ENCODE measurements at places on chromosomes 5 and 9.

DNA sequence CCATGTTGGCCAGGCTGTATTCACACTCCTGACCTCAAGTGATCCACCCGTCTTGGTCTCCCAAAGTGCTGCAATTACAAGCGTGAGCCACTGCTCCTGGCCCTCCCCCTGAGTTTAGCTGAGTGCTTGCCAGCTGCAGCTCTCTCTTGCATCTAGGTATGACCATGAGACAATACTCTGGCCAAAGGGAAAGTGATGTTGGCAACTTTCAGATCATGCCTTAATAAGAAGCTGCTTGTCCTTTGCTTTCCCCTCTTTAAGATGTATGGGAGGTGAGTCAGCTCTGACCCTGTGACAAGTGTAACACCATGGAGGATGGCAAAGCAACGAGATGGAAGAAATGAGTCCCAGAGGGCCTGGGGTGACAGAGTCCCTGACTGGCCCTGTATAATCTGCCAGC is 18.7 kb upstream of the DCAF12 start:
- DNase-seq: no peak

- DNase-seq: no peak
Measured at GRCh38 chr5:128436749-128437188, 101.3 kb downstream of the FBN2 start.

- DNase-seq: no peak
Measured at GRCh38 chr5:159463590-159464321, 133.5 kb upstream of the IL12B start.

GRCh38 chr5:41956943-41957342 is 31.9 kb downstream of the FBXO4 start:
- no peak for DNase-seq

GRCh38 chr5:143402553-143403333 is 743 bp downstream of the NR3C1 start:
- DNase-seq: no peak

DNA sequence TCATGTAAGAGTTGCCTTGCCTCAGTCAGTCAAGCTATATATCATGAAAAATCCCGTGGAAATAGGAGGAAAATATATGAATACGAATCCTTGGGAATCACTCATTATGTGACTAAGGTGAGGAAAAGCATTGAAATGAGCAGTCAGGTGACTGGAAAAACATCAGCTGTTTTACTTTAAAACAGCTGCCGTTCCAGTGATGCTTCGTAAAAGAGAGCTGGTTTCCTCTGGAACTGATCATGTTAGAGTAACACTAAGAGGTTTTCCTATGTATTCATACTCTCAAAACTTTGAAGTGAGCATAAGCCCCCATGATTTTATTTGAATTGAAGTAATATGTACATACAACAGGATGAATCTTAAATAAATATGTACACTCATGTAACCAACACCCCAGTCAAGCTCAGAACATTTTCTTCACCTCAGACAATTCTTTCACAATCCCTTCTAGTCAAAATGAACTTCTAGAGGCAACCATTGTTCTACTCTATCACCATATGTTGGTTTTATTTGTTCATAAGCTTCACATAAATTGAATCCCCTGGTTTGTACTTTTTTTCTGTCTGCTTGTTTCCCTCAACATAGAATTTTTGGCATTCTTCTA is 107.7 kb downstream of the SLC25A46 start:
- no peak for DNase-seq

DNA sequence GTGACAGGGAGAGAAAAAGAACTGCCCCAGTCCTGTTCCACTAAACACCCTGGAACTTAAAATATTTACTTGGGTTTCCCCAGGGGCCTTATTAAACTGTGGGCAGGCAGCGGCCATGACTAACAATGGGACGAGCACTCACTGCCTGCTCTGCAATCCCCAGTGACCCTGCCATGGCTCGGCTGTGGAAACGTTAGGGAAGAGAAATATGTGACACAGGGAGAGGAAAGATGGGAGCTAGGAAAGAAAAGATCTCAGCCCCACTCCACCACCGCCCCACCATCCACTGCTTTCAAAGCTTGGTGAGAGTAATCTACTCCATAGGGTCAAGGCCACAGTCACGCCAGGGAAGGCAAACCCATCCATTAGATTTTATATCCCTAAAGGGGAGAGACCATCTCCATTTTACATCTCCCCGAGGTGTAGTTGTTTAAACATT is 117.6 kb downstream of the EFNA5 start:
- no peak for DNase-seq

DNA sequence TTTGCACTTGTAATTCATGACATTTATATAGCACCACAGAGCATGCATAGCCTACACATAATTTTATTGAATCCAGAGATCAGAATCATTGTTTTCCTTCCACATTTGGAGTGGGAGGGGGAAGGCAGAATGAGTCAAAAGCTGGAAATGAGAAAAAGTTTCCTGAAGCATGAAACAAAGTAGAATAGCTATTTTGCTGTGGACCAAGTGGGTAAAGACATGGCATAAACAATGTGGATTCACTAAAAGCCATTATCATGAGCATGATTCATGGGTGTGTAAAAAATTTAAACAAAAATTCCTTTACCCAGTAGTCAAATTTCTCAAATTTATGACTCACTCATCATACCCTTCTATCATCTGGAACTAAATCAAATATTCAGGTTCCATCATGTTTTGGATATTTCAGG is 97.9 kb downstream of the YIPF5 start:
- no peak for DNase-seq

- DNase-seq: no peak
Measured at GRCh38 chr5:74418709-74419108, 221.8 kb downstream of the ENC1 start.

GRCh38 chr9:16825971-16826625 is 44.4 kb downstream of the BNC2 start:
- no peak for DNase-seq

DNA sequence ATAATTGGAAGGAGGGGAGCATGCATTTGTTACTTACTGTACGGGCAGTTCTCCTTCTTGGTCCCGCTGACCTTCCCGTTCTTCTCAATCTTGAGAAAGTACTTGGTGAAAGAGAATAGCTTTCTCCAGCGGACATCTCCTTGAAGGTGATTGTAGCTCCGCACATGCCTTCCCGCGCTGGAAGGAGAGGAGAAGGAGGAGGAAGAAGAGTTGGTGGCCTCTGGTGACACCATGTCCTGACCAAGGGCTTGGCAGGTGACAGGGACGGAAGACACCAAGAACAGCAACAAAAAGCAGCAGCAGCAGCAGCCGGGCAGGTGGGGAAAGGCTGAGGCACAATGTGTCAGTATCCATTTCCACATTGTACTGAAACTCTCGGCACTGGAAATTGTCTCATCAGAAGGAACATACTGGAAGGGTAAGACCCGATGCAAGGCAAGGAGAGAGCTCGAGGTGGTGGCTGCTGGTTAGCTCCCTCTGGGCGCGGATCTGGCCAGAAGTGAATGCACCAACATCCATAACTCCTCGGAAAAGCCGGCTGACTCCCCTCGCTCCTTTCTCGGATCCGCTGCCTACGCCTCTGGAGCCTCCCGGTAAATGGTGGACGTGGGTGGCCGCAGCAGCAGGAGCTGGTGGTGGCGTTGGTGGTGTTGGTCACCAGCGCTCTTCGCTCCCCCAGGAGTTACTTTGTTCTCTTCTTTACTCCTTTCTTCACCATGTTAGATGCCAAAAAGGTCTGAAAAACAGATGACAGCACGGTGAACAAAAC is 715 bp downstream of the FGF10 start:
- DNase-seq: no peak

GRCh38 chr9:99075246-99075912 is 29.5 kb upstream of the TGFBR1 start:
- no peak for DNase-seq

- DNase-seq: no peak
Measured at GRCh38 chr9:124743686-124744348, 27.3 kb downstream of the NR6A1 start.

DNA sequence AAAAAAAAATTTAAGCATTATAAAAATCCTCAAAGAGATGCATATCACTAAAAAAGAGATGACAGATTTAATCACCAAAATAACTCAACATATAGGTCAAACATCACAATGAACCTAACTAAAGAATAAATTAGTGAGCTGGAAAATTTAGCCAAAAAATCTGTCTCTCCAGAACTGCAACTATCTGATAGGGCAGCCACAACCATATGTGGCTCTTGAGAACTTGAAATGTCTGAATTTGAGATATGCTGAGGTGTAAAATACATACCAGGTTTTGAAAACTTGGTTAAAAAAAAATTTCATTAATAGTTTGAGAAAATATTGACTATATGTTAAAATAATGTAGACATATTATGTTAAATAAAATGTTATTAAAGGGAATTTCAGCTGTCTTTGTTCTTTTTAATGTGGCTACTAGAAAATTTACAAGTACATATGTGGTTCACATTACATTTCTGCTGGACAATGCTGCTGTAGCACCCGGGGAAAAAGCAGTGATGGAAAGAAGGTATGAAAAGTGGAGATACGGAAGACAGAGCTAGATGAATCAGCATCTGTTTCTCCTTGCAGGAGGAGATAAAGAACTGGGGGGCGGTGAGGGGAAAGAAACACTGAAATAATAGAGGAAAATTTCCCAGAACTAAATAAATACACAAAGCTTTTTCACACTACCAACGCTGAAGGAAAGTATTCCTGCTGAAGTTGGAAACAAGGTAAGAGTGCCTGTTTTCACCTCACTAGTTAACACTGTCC is 66.1 kb downstream of the DCP2 start:
- no peak for DNase-seq

- no peak for DNase-seq
Measured at GRCh38 chr9:135370411-135371375, 108.9 kb upstream of the PPP1R26 start.

- no peak for DNase-seq
Measured at GRCh38 chr5:88740604-88741185, 142.3 kb downstream of the MEF2C start.

DNA sequence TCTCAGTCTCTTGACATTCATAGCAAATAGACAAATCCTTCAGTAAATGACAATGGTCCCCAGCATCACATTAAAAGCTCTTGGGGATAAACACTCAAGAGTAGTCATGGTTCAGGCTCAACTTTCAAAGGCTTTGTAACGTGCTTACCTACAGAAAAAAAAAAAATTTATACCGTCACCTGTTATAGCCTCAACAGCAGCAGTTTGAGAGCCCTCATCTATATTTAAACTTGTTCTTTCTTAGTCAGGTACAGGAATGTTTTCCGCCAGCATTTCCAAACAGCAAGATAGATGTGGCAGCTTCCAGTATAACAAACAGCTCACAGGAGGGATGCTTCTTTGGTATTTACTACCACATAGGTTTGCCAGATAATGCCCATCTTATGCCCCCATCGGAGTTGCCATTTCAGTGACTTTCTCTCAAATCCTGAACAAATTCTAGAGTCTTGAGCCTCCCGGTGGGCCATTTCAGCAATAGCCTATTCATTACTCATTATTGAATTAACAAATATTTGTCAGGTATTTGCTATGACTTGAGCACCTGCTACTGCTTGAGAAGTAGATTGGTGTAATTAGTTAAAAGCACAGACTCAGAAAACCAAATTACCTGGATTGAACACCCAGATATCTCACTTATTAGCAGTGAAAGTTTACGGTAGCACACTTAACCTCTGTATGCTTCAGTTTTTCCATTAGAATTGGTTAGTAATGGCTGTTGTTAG is 470.0 kb downstream of the EBF1 start:
- no peak for DNase-seq

GRCh38 chr9:19788614-19789271 is at the start of gene SLC24A2:
Gene SLC24A2 (minus strand): TSS chr9:19789037.
- no peak for DNase-seq

DNA sequence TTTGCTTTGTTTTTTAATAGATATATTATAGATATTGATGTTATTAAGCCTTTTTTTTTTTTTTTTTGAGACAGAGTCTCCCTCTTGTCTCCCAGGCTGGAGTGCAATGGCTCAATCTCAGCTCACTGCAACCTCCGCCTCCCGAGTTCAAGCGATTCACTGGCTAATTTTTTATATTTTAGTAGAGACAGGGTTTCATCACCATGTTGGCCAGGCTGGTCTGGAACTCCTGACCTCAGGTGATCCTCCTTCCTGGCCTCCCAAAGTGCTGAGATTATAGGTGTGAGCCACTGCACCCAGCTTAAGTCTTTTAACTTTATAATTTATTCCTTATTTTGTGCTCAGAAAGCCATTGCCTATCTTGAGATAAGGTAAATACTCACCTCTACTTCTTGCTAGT is 24.2 kb upstream of the RAD23B start:
- no peak for DNase-seq

DNA sequence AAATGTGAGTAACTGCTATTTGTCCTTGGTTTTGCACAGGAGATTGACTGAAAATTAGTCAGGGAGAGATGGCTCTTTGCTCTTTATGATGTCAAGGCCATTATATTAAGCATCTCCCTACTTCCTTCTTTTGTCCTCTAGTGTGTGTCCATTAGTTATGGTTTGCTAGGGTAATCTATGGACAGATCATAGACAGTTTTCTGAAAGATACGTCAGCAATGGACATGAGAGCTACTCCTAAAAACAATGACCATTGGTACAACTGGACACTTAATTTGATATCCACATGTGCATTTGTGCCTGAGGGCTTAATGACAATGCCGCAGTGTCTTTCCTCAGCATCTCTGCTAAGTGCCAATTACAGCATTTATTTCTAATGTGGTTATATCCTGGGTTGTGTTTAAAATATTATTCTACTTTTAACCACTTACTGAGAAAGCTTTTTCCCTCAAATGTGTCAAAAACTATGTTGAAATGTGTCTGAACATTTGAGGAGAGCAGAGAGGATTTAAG is 218.2 kb upstream of the RFX3 start:
- DNase-seq: no peak

- DNase-seq: no peak
Measured at GRCh38 chr5:178376921-178377582, 144.4 kb upstream of the PHYKPL start.

- DNase-seq: no peak
Measured at GRCh38 chr5:152356506-152356905, 48.6 kb downstream of the NMUR2 start.

- no peak for DNase-seq
Measured at GRCh38 chr9:38380872-38381534, 11.5 kb upstream of the ALDH1B1 start.

DNA sequence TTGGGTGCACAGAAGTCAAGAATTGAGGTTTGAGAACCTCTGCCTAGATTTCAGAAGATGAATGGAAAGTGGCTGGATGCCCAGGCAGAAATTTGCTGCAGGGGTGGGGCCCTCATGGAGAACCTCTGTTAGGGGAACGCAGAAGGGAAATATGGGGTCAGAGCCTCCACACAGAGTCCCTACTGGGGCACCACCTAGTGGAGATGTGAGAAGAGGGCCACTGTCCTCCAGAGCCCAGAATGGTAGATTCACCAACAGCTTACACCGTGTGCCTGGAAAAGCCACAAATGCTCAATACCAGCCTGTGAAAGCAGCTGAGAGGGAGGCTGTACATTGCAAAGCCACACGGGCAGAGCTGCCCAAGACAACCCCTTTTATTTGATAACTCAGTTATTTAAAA is 383.5 kb downstream of the TLE4 start:
- DNase-seq: no peak

- no peak for DNase-seq
Measured at GRCh38 chr9:70031141-70031545, 12.5 kb upstream of the MAMDC2 start.

- DNase-seq: peak; percentile 94
Measured at GRCh38 chr9:38126730-38127129, 57.7 kb upstream of the SHB start.

- DNase-seq: no peak
Measured at GRCh38 chr5:1343315-1343751, 1.6 kb downstream of the CLPTM1L start.

All from NCI-H524 treated with DMSO at 0.1 percent for 48 hours (cell line).